ENCODE measurements at places on chromosomes 1 and 21.

DNA sequence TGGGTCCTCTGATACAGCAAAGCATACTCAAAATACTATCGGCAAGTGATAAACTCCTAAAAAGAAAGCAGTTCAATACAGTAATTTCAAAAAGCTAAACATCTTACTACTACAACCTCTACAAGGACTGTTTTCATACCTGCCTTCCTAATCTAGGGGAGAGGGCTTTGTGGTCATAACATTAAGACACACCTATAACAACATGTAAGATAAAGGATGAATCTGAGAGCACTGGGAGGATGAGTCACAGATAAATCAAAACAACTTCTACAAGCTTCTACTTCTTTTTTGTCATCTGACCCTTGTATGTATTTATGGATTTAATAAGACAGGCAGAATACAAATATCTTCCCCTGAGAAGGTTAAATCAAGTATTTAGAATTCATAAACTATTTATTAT is 40.0 kb downstream of the LTN1 start:
- DNase-seq = no peak

DNA sequence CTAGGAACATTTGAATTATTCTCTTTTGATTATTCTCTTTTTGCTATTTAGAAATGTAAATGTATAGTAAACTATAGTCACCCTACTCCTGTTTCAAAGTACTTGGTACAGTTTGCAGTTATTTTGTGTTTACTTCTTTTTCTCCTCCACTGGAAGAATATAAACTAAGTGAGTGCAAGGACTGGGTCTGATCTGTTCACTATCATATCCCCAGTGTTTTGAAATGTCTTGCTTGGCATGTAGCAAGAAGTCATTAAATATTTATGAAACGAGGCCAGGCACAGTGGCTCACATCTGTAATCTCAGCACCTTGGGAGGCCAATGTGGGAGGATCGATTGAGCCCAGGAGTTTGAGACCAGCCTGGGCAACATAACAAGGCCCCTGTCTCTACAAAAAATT is 35.8 kb upstream of the PODN start:
- DNase-seq = no peak

DNA sequence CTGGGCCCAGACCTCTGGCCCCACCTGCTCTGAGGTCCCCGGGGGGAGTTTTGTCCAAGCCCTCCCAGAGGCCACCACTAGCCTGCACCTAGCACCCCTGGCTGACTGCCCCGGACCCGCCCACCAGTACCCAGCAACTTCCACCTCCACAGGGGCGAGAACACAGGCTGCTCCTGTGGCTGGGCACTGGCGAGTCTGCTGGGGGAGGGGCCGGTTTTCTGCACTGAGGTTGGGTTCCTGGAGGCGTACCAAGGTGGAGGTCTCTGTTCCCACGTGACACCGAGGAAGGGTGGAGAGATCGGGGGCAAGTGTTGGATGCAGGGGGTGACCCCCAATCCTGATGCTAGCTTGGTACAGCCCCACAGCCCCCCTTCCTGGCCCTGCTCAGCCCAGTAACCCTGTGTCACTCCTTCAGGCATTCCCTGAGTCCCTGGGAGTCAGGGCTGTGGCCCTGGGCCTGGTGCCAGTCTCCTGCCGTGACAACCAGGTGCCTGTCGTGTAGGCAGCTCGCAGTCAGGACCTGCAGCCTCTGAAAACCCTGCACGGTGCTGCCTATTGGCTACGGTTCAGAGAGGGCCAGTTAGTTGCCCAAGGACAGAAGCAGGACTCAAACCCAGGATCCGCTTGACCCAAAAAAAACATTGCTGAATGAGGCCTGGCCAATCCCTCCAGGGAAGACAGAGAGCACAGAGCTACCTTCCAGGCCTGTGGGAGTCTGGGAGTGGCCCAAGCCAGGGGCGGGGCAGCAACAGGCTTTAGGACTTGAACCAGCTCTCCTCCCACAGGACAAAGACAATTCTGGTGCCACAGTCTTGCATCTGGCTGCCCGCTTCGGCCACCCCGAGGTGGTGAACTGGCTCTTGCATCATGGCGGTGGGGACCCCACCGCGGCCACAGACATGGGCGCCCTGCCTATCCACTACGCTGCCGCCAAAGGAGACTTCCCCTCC is 3.1 kb downstream of the ESPN start:
- no peak for DNase-seq

DNA sequence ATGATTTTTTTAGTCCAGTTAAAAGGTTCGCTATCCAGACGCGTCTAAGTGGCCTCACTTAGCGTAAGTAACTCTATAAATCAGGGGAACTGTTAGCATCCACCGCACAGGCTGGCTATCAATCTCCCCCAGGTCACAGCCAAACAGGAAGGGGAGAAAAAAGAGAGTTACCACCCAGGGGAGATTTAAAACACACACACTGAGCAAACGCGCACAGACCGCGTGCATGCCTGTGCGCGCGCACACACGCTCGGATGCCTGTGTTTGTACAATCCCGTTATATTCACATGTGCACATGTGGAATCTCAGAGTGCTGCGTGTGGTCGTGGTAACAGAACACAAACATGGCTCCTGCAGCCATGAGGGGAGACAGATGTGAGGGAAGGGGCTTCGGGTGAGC is 125.4 kb downstream of the CASZ1 start:
- no peak for DNase-seq

- no peak for DNase-seq
Observed at GRCh38 chr1:31227891-31228568, 11.7 kb downstream of the NKAIN1 start.

- no peak for DNase-seq
Observed at GRCh38 chr1:23638188-23638619, 53.4 kb upstream of the RPL11 start.

DNA sequence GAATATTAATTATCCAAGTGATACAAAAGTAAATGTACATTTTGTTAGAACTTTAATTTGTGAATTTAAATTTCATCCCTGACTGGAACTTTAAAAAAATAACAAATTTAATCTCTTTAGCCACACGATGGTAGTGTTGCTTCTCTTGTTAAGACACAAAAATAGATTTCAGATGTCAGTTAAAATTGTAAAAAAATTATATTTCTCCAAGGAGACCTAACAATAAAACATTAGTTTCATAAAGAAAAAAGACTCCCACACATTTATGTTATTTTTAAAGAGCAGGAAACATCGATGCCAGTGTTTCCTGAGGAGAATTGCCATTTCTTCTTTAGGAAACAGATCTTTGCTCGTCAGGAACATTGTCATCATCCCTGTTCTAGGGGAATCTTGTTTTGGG is 74.0 kb upstream of the DEPDC1 start:
- DNase-seq = no peak

DNA sequence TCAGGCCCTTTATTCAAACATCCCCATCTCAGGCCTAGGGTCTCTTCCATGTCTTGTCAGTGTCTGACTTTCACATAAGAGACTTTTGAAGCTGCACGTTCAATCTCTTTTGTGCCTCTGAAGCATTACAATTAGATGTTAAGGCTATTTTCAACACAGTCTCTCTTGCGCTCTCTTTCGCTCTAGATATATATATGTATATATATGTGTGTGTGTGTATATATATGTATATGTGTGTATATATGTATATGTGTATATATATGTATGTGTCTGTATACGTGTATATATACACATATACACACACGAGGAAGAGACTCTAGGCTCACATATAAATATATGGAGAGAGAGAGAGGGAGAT is 162.5 kb upstream of the RNPC3 start:
- no peak for DNase-seq

- DNase-seq = no peak
Observed at GRCh38 chr1:167650269-167651160, 20.5 kb downstream of the RCSD1 start.

GRCh38 chr1:179857009-179857408 is 20.6 kb downstream of the TOR1AIP2 start:
- no peak for DNase-seq

- peak; percentile 5 for DNase-seq
Observed at GRCh38 chr21:40386294-40386911, 460.6 kb downstream of the DSCAM start.

GRCh38 chr1:229557913-229558414 is 543 bp downstream of the ABCB10 start:
- no peak for DNase-seq

- no peak for DNase-seq
Observed at GRCh38 chr1:37068897-37069296, 34.6 kb upstream of the GRIK3 start.

DNA sequence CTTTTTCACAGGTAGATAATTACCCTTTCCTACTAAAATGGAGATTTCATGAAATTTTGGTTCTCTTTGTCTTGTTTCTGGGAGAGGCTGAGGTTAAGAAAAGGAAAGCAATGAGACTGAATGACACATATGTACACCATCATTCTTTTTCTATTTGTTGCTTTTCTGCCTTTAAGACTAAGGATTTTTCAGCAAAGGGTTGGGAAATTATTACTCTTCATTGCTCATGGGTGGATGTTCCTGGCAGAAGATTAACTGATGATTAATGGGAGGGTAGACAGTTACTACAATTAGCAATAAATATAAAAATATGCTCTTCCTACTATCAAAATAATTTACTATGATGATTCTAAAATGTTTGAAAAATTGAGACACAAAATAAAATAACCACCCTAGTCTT is 316.5 kb upstream of the USP24 start:
- no peak for DNase-seq

DNA sequence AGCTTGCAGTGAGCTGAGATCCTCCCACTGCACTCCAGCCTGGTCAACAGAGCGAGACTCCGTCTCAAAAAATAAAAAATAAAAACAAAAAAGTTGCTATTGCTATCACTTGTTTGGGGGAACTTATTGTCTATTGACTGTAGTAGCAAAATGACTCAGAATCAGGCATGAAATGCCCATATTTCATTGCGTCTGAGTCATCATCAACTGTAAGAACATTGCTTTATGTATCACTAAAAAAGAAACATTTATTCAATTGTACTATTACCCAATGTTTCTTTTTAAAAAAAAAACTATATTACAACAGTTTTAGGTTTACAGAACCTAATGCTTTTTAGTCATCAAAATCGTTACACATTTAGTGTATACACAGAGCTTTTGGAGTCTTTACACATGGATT is 91.0 kb upstream of the FMN2 start:
- DNase-seq = no peak

DNA sequence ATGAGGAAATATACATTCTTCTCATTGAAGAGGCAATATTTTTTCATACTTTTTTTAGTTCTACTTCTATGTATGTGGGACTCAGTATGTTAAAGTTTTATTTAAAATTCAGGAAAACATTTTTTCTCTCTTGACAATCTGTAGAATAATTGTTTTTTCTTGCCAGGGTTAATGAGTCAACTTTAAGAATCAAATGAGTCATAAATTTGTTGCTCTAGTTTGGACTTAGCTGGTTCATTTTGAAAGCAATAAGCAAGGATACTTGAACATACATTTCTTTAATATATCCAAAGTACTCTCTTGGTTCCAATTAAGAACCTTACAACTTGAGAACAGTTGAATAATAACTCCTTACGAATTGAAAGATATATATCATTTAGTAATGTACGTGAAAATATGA is 1145.3 kb upstream of the B3GALT2 start:
- DNase-seq = no peak

- no peak for DNase-seq
Observed at GRCh38 chr1:115650961-115651360, 9.2 kb downstream of the VANGL1 start.

DNA sequence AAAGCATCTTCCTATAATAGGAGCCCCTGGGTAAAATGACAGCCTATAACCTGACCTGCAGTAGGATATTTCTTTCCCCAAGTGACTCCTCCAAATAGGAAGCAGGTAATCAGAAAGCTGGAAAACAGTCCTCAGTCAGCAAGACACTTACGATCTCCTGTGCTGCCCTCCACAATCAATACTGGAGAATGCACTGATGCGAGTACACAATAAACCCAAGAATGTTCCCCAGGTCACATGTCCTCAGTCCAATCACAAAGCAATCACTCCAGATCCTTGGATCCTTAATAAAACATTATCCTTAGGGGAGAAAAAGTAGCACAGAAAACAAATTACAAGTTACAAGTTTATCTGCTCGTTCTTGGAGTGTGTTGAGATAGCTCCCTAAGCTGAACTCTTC is 233.1 kb downstream of the SLC45A1 start:
- DNase-seq = no peak

GRCh38 chr1:31583082-31583994 is 7.0 kb downstream of the TINAGL1 start:
- no peak for DNase-seq

GRCh38 chr1:59485171-59485570 is 188.3 kb downstream of the FGGY start:
- DNase-seq = no peak

DNA sequence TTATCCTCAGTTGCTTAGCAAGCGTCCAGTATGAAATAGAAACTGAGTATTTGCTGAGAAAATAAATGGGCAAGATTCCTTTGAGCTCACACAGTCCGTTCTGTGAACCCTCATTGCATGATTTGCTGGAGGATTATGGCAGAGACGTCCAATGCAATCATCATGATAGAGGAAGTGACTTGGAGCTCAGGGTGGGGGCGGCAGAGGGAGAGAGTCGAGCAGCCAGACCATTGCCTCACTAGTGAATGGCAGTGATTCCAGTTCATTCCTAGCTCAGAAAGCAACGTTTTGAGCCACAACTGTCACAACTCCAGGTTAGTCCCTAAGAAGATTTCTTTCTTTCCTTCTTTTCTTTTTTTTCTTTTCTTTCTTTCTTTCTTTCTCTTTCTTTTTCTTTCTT is 27.5 kb upstream of the COL9A2 start:
- DNase-seq = no peak

GRCh38 chr1:221157026-221157761 is 278.0 kb downstream of the HLX start:
- no peak for DNase-seq

GRCh38 chr1:62224182-62224581 is 29.5 kb downstream of the L1TD1 start:
- DNase-seq = no peak

- no peak for DNase-seq
Observed at GRCh38 chr21:33660406-33660805, 18.1 kb downstream of the ITSN1 start.

DNA sequence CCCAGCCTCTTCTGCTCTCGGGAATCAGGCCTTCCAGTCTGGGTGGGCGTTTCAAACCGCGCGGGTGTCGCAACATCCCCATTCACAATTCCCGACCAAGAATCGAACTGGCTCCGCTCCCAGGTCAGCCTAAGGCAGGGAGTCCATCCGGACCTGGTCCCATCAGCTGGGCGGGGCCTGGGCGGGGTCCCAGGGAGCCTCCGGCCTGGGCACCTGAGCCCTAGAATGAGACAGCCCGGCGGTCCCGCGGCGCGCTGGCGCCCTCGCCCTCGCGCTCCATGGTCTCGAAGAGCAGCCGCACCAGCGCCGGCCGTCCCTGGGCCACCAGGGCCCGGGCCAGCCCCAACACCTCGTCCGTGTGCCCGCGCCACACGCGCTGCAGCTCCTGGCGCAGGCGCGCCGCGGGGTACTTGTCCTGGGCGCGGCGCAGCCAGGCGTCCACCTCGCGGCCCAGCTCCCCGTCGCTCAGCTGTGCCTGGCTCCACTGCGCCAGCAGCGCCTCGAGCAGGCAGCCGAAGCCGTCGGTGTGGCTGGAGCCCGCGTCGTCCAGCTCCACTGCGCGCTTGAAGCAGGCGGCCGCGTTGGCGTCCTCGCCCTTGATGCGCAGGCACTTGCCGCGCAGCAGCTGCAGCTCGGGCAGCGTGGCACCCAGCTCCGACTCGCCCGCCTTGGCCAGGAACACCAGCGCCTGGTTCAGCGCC is 16.9 kb upstream of the PARS2 start:
- no peak for DNase-seq

All from stimulated activated CD8-positive, alpha-beta memory T cell treated with anti-CD3 and anti-CD28 coated beads, Interleukin-7, amount 100 ng/mL, for 24 hours (primary cell).